Left lobe of liver (tissue), 2 donors: ENCODE measurements at places on chromosomes 5 and 9. TPM values are rescaled to one million over a fixed set of nuclear protein-coding genes. Genes with fewer than 3 reads are reported as not detected.

DNA sequence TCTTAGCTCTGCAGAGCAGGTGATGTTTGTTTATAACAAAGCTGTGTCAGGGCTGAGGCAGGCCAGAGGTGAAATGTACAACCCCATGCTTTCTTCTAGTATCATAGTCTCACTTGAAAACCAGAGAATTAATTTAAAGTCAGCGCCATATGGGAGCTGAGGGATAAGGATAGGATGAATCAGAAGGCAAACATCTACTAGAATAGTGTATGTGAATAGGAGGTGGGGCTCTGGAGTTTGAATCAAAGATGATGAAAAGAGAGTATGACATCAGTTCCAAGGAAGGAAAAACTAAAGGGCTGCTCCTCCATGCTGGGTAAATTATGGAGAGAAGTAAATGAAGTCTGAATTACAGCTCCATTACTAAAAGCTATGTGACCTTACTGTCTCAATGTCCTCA, 441.5 kb downstream of the RASEF start:
- no peak for DNase-seq

The DIPK1B gene
- 3.0 TPM for total RNA-seq

- no peak for DNase-seq
Observed at GRCh38 chr5:135231289-135231688, 167.7 kb downstream of the MACROH2A1 start.

DNA sequence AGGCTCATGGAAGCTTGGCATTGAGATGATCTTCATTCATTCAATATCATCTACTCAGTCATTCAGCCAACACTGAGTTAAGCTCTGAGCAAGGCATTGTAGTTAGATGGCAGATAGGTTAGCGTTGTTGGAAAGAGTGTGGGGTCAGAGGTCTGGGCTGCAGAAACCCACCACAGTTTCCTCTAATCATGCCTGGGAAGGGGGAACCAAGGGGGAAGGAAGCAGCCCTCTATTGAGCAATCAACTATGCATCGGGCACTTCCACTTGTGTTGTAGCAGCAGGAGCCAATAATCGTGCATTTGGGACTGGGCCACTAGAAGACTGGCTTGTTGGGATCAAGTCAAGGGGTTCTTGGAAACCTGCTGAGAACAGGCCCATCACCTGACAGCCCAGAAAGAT, 139.1 kb downstream of the PIP5K1B start:
- no peak for DNase-seq

DNA sequence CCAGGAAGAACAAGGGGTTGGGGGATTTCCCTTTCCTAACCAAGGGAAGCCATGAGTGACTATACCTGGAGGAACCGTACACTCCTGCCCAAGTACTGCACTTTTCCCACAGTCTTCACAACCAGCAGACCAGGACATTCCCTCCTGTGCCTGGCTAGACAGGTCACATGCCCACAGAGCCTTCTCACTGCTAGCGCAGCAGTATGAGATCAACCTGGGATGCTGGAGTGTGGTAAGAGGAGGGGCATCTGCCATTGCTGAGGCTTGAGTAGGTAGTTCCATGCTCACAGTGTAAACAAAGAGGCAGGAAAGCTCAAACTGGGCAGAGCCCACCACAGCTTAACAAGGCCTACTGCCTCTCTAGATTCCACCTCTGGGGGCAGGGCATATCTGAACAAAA, 35.9 kb downstream of the SAXO1 start:
- no peak for DNase-seq

GRCh38 chr5:96903300-96903699, 27.0 kb downstream of the ERAP2 start:
- DNase-seq, result no peak
